Effector memory CD4-positive, alpha-beta T cell (primary cell): ENCODE measurements at places on chromosomes 2 and 18.

GRCh38 chr2:179695486-179695885 lies 165.9 kb downstream of the ZNF385B start:
- no peak for DNase-seq

DNA sequence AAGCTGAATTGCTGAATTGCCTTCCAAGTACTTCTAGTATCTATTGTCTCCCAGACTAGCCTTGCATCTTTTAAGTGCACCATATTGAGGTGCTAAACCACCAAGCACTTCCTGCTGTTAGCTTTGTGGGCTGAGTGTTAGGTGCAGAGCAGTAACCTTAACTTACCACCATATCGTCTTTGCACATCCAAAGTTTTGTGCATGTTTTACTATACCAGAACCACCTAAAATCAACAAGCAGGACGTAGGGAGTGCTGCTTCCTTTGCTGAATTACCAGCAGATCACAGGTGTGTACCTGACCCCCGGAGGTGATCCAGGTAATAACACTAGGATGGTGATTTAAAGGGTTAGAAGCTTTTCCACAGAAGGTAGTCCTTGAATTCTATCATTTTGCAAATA lies 359.9 kb upstream of the HNRNPA3 start:
- peak; percentile 0 for DNase-seq

DNA sequence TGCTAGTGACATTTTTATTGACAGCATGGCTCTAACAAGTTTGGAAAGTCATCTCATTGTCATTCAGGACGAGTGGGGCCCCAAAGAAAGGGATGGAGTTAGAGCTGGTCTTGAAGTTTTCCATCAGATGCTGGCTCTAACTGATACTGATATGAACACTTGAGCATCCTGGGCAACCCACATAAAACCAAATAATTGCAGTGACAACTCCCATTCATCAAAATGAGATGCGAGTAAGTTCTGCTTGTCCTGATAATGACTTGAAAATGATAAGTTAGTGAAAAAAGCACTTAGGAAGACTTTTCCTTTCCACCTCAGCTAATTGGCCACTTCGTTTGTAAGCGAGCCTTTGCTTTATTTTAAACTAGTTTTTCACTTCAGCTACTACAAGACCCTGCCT lies 147.6 kb downstream of the SP3 start:
- DNase-seq = no peak

GRCh38 chr2:214393796-214394195 lies 17.1 kb upstream of the VWC2L start:
- no peak for DNase-seq

DNA sequence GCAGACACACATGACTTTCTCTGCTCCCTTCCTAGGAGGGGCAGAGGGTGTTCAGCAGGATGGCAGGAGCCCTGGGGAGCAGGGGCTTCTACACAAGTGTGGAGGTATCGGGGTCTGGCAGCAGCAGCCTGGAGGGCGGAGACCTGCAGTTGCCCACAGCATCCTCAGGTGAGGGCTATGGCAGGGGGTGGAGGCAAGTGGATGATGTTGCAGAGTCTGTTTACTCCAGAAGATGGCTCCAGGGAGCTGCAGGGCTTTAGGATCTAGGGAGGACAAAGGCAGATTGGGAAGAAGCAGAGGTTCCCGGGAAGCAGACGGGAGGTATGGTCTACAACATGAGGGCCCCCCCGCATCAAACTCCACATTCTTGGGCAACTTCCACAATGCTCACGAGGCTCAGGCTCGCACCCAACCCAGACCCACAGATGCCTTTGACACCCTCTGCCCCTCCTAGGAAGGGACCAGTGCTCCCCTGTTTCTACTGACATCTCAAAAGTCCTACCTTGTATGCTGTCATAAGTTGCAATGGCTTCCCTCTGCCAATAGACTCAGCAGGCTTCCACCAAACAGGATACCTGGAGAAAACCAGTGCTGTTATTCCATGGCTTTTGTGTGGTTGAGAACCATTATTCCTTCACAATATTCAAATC lies 12.0 kb upstream of the ATP6V1C2 start:
- DNase-seq = no peak

- DNase-seq = no peak
These were observed 1488.0 kb upstream of the CELF4 start for GRCh38 chr18:39053571-39053970.

- DNase-seq = no peak
These were observed 84.3 kb downstream of the ASB1 start for GRCh38 chr2:238510911-238511613.

- no peak for DNase-seq
These were observed 1361.8 kb upstream of the DDX18 start for GRCh38 chr2:116452651-116453050.

DNA sequence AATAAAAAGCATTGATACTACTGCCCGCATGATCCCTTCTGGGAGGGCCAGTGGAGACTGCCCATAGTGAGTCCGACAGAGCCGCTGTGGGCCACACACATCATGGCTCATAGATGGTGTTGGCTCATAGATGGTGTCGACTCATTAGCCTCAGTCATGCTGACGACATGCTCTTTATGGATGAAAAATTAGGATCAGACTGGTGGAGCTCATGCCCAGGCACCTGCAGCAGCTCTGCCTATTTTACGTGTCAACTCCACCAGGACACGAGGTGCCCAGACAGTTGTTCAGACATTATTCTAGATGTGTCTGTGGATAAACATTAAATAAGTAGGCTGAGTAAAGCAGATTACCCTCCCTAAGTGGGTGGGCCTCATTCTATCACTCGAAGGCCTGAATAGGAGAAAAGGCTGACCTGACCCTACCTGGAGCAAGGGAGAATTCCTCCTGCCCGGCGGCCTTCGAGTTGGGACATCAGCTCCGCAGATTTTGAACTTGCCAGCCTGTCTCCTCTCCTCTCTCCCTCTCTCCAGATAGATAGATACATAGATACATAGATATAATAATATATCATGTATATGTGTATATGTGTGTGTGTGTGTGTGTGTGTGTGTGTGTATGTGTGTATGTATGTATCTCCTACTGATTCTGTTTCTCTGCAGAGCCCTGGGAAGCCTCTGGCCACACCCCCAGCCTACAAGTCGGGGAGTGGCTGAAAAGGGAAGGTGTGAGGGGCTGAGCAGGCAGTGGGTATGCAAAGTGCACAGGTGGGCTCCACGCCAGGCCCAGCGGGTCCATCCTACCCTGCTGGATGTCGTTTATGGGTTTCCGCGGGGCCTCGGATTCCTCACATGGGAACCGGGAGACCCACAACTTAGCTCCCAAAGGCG lies 13.6 kb upstream of the TEX51 start:
- DNase-seq = no peak

- no peak for DNase-seq
These were observed 84.6 kb downstream of the DNMT3A start for GRCh38 chr2:25257032-25257552.

DNA sequence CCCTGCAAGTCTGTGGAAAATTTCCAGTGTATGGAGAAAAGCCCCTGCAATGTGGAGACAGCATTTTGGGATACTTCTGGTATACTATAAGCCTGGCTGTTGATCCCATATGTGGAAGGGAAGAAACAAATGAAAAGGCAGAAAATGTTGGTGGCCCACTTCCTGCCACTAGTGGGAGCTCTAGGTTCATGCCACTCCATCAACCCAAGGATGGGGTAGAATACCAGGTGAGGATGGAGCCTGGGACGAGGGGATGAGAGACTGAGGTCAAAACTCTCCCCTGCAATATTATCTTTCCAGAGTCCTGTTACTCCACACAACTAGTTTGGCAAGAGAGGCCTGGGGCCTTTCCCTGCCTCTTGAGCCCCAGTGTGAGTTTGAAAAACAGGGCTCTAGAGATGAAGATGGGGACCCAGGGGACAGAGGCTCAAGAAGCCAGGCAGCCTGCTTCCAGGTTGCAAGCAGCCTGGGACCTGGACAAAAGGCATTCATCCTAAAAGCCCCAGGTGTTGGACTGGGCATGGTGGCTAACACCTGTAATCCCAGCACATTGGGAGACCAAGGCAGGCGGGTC lies 31.9 kb downstream of the BMP10 start:
- no peak for DNase-seq

DNA sequence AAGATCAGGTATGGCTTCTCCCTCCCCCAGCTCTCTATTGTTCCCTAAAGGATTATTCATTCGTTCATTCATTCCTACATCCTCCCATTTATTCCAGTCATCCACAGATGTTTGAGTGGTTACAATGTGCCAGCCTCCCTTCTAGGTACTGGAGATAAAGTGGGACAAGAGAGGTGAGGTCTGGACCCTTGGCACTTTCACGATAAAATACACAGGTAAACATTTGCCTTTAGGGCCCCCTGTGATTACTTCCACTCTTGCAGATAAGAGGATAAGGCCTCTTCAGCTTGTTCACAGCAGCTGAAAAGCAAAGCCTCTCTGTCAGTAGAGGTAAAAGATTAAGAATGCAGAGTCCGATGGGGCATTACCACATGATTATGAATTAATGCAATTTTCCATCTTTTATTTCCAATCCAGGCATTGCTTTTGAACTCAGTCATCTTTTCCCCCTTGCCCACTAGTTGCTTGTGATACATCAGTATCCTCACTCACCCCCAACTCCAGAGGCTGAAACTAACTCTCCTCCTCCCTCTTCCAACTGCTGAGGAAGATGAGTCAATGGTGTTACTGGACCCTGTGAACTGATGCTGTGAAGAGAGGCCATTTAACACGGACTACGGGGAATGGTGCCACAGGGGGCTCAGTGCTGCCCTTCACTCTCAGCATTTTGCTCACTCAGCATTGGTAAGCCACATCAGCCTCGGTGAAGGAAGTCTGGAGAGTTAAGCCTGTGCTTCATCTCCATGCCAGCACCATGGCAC lies 1.1 kb upstream of the DPP4 start:
- no peak for DNase-seq

GRCh38 chr2:212968284-212969081 lies 182.9 kb downstream of the IKZF2 start:
- no peak for DNase-seq

- DNase-seq = no peak
These were observed 56.0 kb upstream of the RAB6C start for GRCh38 chr2:129923265-129924091.

DNA sequence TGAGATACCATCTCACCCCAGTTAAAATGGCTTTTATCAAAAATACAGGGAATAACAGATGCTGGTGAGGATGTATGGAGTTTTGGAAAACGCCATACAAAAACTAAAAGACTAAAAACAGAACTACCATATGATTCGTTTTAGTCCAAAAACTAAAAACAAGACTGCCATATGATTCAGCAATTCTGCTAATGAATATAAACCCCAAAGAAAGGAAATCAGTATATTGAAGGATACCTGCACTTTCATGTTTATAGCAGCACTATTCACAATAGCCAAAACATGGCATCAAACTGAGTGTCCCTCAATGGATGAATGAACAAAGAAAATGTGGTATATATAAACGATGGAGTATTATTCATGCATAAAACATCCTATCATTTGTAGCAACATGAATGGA lies 224.4 kb upstream of the MC4R start:
- DNase-seq = no peak

DNA sequence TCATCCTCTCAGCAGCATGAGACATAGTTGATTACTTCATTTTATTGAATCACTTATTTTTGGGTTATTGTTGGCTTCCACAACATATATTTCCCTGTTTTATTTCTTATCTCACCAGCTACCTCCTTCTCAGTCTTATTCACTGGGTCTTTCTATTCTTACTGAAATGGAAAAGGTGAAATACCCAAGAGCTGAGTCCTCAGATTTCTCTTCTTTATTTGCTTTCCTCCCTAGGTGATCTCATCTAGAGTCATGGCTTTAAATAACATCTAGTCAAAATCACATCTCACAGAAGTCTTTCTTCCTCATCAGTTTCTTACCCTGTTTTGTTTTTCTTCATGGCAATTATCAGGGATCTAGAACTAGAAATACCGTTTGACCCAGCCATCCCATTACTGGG lies 105.0 kb upstream of the RBBP8 start:
- DNase-seq = no peak

DNA sequence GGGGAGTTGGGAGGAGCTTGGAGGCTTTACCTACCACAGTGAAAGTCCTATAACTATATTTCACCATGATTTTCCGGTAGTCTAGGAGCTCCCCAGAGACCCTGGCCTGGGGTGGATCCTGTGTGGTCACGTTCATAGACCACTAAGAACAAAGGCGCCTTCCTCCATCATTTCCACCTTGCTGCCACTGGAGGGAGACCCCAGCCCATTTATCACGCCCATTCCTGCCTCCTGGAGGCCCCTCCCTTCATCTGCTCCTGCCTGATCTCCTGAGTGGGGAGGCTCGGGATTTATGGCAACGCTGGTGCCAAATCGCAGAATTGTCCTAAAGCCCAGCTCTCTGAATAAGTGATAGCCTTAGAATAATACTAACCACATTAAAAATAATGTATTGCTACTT lies 507.6 kb upstream of the SPHKAP start:
- no peak for DNase-seq

- no peak for DNase-seq
These were observed 549.0 kb upstream of the PKDCC start for GRCh38 chr2:41498781-41499180.

DNA sequence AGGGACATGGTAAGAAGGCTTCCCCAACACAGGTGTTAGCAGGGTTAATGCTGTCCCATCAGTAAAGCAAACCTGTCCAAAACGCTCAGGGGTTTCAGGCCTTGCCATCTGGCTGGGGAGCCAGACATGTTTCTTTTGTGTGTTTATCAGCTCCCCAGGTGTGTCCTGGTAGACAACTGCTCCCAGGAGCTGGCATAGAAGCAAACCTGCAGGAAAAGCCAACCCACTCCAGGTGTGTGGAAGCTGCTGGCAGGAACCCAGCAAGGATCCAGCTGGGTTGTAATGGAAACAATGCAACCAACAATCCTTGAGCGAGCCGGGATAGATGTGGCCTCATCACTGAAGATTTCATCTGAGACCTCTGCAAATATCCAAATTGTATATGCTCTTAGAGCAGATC lies 123.1 kb downstream of the RAB3GAP1 start:
- DNase-seq = no peak

DNA sequence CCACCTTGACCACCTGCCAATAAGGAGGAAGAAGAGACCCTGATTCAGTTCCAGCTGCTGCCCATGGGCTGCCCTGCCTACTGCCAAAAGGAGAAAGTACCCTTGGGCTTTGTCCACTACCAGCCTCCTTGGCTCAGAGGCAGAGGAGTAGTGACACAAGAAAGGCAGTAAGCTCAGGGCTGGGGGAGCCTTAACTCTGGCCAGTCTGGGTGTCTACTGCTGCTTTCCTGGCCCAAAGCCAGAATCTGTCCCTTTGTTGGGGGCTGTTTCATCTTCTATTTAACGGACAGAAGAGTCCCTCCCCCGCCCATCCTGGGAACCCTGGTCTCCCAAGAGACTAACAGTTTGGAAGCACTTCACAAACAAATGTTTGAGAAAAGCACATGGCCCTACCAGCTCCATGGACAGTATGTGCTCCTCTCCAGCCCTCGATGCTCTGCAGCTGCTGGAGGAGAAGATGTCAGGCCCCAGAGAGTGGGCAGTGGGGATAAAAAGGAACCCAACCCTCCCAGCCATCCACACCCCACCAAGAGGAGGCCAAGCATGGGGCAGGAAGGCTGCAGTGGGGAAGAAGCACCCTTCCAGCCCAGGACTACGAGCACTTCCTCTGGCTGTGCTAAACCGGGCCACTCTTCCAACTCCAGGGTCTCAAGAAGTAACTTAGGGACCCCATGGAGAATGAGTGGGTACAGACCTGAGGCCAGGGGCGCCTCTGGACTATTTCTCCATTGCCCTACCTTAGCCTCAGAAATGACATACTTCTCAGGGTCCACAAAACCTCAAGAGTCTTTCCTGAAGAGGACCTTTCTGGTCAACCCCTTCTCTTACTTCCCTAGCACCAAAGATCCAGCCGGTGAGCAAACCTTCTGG lies 1.2 kb downstream of the ATG9A start:
- no peak for DNase-seq
